ENCODE measurements at places on chromosomes 11 and 22.

DNA sequence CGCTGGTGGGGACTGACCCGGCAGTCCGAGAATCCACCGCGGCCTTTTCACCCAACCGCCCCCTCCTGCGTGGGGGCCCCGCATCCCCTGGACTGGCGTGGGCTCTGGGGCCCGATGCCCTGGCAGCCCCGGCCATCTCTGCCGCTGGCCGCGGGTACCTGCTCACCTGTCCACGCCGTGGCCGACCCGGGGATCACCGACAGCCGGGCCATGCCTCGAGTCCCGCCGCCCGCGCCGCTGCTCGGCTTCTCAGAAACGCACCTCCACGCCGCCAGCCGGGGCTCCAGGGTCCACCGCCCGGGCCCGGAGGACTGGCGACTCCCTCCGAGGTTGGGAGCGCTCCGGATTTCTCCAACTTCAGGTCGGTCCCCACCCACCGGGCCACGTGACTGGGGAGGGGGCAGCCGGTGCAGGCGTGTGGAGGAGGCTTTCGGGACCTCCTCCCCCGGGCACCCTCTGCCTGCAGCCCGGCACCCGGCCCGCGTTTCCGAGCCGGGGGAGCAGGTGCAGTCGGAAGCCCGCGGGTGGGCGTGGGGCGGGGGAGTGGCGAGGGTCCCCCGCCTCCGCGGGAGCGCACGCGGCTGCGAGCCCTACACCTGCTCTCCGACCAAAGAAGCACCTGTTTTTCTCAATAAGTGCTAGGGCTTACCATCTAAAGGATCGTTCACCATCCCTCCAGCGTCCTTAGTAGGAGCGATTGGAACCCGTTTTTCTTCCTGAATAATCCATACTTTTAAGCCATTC lies 554 bp upstream of the NRIP3 start:
- no peak for DNase-seq

- DNase-seq, result no peak
Measured at GRCh38 chr11:96357794-96358193, 14.8 kb upstream of the MAML2 start.

DNA sequence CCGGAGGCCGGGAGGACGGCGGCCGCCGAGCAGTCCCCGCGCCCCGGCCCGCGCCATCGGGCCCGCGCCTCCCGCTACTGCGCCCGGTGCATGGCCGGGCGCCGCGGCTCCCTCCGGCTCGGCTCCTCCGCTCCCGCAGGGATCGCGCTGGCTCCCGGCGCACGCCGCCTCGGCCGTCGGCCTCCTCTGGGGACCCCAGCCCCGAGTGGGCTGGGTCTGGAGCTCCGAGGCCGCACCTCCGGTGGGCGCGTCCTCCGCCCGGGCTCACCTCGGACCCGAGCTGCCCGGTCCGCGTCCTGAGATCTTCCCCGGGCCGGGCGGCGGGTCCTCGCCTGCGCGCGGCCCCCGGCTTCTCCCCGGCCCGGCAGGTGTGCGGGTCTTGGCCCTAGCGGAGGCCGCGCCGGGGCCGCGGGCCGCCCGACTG lies 251 bp downstream of the SHISA8 start:
- no peak for DNase-seq

- no peak for DNase-seq
Measured at GRCh38 chr11:8339592-8340022, 75.9 kb upstream of the LMO1 start.

GRCh38 chr22:36235585-36235984 lies 3.7 kb downstream of the APOL2 start:
- no peak for DNase-seq

- DNase-seq, result peak; percentile 30
Measured at GRCh38 chr11:65434057-65434666, 11.6 kb downstream of the NEAT1 start.

GRCh38 chr11:33582636-33583325 lies 117.8 kb downstream of the C11orf91 start:
- no peak for DNase-seq

All from CD4-positive, alpha-beta T cell treated with Interleukin-1 beta for 1 hour (primary cell).